ENCODE measurements at places on chromosomes 5 and 9. TPM values are rescaled to one million over a fixed set of nuclear protein-coding genes. Genes with fewer than 3 reads are reported as not detected.

DNA sequence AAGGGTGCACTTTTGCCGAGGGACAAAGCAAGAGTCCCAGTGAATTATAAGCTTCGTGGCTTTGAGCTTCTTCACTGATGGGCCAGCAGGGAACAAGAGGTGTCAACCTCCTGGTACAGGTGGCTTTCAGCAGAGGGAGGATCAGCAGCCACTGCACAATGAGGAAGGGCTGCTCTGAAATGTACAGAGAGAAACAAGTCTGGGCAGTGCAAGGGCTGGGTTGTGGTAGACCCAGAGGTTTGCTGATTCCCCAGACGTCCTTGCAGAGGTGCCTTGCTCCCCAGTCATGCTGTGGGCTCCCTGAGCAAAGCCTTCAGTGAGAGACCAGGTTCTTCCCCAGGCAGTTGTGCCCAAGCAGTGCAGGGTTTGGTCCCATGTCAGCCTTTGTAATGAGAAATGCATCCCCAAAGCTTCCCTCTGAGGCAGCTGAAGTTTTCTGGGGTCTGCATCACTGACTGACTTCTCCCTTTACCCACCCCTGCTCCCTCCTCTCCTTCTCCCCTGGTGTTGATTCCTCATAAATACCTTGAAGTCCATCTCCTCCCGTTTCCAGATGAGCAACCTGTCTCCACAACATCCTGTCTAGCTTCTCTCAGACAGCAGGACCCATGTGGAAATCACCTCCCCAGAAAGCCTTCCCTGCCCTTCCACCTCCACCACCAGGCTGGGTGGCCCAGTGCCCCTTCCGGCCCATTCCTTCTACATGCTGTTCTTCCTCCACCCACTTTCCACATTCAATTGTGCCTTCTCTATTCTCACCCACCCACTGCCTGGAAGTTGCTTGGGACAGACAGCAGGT lies 599.6 kb upstream of the ADAMTS16 start:
- no peak for DNase-seq

The SLC27A4 gene
- total RNA-seq = 12.2 TPM

DNA sequence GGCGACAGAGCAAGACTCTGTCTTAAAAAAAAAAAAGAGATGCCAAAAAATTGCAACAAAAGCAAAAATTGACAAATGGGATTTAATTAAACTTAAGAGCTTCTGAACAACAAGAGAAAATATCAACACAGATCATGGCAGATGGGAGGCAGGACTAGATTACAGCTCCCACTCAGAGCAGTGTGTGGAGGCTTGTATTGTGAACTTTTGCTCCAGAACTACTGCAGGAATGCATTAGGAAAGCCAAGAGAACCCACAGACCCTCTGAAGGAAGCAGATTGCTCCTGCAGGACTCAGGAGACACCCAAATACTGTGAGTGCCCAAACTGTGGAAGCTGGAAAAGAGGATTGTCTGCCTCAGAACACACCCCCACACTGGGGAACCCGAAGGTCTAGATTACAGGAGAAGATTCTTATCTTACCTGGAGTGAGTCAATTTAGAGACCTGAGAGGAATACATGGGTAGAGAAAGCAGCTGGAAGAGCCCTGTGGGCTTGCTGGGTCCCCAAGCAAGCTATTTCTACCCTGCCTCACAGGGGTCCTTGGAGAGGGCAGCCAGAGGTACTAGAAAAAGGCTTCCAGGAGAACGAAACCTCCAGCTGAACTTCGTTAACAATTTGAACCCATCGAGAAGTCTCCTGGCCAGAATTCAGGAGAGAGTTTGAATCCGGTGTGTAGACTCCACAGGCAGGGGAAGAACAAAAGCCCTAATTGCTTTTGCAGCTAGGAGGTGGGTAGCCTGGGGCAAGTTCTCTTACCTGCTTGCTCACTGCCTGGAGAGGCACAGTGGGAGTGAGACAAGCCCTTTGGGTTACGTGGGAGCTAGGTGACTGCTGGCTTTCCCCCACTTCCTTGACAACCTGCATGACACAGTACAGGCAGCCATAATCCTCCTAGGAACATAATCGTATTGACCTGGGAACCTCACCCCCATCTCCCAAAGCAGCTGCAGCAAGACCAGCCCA lies 593.4 kb upstream of the RGMB start:
- DNase-seq = no peak

GRCh38 chr5:68369457-68370125 lies 154.0 kb downstream of the PIK3R1 start:
- DNase-seq = peak; percentile 48

GRCh38 chr9:32378993-32379729 lies 5.3 kb upstream of the ACO1 start:
- peak; percentile 74 for DNase-seq

The IL4 gene
- total RNA-seq = not detected

DNA sequence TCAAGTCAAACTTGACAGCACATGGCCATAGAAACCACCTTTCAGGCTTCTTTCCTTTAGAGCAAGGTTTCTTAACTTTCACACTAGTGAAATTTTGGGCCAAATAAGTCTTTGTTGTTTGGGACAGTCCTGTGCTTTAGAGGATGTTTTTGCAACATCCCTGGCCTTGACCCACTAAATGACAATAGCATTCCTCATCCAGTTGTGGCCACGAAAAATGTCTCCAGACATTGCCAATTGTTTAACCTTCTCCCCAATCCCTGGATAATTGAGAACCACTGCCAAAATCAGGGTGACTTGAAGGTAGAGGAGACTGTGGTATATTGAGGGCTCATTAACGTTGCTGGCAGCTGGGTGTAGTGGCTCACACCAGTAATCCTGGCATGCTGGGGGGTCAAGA lies 72.0 kb downstream of the ALDH1A1 start:
- no peak for DNase-seq

DNA sequence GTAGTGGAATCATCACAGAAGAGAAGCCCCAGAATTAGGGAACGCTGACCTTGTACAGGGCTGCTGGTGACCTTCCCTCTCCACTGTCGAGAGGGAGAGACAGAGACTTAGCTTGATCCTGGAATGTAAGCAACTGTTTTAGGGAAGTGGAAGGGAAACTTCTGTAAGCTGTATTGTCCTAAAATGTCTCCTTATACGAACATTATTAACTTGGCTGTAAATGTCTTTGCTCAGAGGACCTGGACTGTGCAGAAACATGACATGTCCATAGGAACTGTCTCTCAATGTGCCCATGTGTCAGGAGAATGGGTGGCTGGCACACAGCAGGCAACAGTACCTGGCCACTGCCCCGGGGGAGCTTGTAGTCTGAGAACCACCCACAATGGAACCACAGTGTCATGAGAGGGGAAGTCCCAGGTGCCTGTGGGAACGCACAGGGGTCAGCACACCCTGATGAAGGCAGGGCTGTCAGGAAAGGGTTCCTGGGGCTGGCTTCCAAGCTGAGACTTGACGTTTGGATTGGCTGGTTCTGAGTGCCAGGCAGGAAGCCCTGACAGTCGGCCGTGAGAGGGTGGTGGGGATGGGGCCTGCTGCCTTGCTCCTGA lies 34.0 kb downstream of the DAP start:
- DNase-seq = no peak

The EIF4E1B gene
- not detected for total RNA-seq

GRCh38 chr5:55608595-55609349 lies 74.0 kb upstream of the PLPP1 start:
- DNase-seq = no peak

The TAF11L9 gene
- total RNA-seq = not detected

The CDC25C gene
- total RNA-seq = not detected

The GRM6 gene
- not detected for total RNA-seq

GRCh38 chr5:157476702-157477408 lies 16.8 kb downstream of the NIPAL4 start:
- DNase-seq = no peak

The TAF1L gene
- 0.05 TPM for total RNA-seq

DNA sequence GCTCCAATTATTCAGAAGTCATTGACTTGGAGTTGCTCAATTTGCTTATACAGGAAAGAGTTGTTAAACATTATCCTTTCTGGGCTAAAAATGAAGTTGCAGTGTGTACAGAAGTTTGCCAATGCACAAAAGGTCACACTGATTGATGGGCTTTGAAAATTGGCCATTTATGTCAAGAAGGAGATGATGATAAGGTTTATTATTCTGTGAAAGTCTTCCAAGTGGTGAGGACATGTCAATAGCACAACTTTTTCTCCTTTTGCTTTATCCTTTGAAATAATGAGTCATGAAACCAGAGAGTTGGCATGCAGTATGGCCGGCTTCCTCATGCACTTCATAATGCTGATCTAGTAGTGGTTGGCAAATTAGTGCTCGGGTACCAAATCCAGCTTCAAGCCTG lies 848.5 kb upstream of the WWC1 start:
- no peak for DNase-seq

The GIN1 gene
- 8.0 TPM for total RNA-seq

The FYB1 gene
- total RNA-seq = 310 TPM

Data from naive thymus-derived CD4-positive, alpha-beta T cell (primary cell).